K562 (cell line): ENCODE measurements at places on chromosomes 3 and 15. TPM values are rescaled to one million over a fixed set of nuclear protein-coding genes. Genes with fewer than 3 reads are reported as not detected.

GRCh38 chr3:101134331-101134730, 141.1 kb upstream of the ABI3BP start:
- H3K36me3 ChIP-seq, result no peaks in the 10 kb centered on the region
- no peak overlapping the region for H3K4me3 ChIP-seq
- H3K27me3 ChIP-seq, result no peaks in the 10 kb centered on the region
- DNase-seq, result no peak
- H3K4me1 ChIP-seq, result no peaks in the 10 kb centered on the region

- no peaks in the 10 kb centered on the region for H3K36me3 ChIP-seq
- DNase-seq, result no peak
- peaks cover 9% of the 10 kb centered on the region; the same call in 2 of the 3 replicates for H3K27me3 ChIP-seq
Observed at GRCh38 chr15:80733460-80733859, 38.4 kb downstream of the ABHD17C start.

- no peaks in the 10 kb centered on the region for H3K4me1 ChIP-seq
- DNase-seq, result no peak
- no peaks in the 10 kb centered on the region for H3K27me3 ChIP-seq
Observed at GRCh38 chr15:81292523-81293001, 31.4 kb downstream of the STARD5 start.

Gene COPG1
- 85.4 and 94.8 TPM in 2 replicates for total RNA-seq

Gene B3GNT5
- total RNA-seq, result 23.8 and 25.0 TPM in 2 replicates
